Renal pelvis (tissue), 12 donors: ENCODE measurements at places on chromosomes 5 and 9. TPM values are rescaled to one million over a fixed set of nuclear protein-coding genes. Genes with fewer than 3 reads are reported as not detected.

TRIO gene
- polyA plus RNA-seq, result 115 TPM

GDA gene
- 0.34 TPM for polyA plus RNA-seq

RPS14 gene
- 2,065 TPM for polyA plus RNA-seq

EQTN gene
- polyA plus RNA-seq, result 0.77 TPM

CACNA1B gene
- polyA plus RNA-seq, result 0.24 TPM

LCN10 gene
- 2.8 TPM for polyA plus RNA-seq

IL5 gene
- polyA plus RNA-seq, result not detected

PHF24 gene
- polyA plus RNA-seq, result 0.13 TPM

JADE2 gene
- 13.8 TPM for polyA plus RNA-seq

FBN2 gene
- polyA plus RNA-seq, result 111 TPM

IGIP gene
- polyA plus RNA-seq, result 5.3 TPM

NREP gene
- 704 TPM for polyA plus RNA-seq

KIAA0825 gene
- polyA plus RNA-seq, result 3.7 TPM

ABITRAM gene
- 39.5 TPM for polyA plus RNA-seq

CCDC183 gene
- polyA plus RNA-seq, result 7.2 TPM

TMEM171 gene
- 7.2 TPM for polyA plus RNA-seq

PCDHA12 gene
- polyA plus RNA-seq, result 0.07 TPM

ENTREP1 gene
- 3.4 TPM for polyA plus RNA-seq

SPINK7 gene
- 0.82 TPM for polyA plus RNA-seq

GCNT4 gene
- 14.3 TPM for polyA plus RNA-seq

TUBB4B gene
- 516 TPM for polyA plus RNA-seq

FOXD4L5 gene
- 0.11 TPM for polyA plus RNA-seq

NTNG2 gene
- 0.41 TPM for polyA plus RNA-seq

PCDHGC4 gene
- polyA plus RNA-seq, result 3.3 TPM

FOCAD gene
- polyA plus RNA-seq, result 28.2 TPM
